ENCODE measurements at places on chromosomes 5 and 9.

DNA sequence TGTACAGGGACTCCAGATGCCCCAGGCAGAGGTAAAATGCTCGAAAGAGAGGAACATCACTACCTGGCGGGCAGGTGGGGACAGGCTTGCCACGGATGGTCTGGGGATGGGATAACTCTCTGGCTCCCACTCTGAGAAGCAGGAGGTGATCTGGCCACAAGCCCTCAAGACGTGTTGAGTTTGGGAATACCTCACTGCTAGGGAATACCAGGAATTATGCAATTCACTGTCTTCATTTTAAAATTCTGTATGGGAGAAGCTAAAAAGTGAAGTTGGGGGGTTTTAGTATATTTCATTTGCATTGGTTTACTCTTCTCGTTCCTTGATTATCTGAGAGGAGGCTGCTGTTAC is 510.4 kb downstream of the CCDC171 start:
- no peaks in the 10 kb centered on the region for H3K36me3 ChIP-seq
- DNase-seq: no peak
- H3K4me1 ChIP-seq: peaks cover 2% of the 10 kb centered on the region
- H3K27ac ChIP-seq: no peak overlapping the region
- no peak overlapping the region for H3K4me3 ChIP-seq

DNA sequence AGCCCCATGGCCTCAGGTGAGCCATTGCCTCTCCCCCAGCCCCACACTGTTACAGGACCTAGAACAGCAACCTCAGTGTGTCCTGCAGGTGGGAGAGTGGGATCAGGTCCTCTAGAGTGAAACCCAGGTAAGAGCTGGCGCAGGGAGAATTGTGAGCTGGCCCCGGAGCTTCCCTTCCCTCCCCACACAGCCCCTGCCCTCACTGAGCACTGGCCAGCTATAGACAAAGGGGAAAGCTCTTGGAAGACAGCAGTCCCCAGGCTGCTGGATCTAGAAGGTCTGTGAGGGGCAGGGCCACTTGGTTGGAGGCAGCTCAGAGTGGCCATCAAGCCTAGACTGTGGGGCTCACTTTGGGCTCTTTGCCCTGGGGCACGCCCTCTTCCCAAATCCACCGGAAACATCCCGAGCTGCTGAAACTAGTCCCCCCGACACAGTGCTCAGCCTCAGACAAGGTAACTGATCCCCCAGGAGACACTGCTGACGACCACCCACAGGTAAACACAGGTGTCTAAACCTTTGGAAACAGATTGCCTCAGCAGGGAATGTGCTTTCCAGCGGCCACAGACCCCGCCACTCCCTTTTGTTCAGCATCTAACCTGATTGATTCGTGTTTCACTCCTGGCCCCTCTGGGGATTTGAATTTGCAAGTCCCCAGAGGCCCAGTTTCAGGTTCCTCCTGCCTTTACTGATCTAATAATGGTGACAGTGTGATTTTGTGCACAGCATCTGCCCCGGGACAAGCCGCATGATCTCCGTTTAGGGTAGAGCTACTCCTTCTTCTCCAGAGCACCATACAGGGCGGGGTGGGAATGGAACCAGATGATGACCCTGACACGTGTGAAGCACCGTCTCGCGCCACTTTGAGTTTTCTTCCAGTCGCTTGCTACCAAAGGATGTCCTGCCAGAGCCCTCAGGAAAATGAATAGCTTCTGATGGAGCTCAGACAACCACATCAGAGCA is 42.2 kb upstream of the ADAMTS2 start:
- no peak for DNase-seq
- no peaks in the 10 kb centered on the region for H3K27me3 ChIP-seq
- H3K4me1 ChIP-seq: no peaks in the 10 kb centered on the region
- no peak overlapping the region for H3K27ac ChIP-seq
- no peaks in the 10 kb centered on the region for H3K36me3 ChIP-seq
- no peak overlapping the region for H3K4me3 ChIP-seq

- peaks cover 29% of the 10 kb centered on the region for H3K4me1 ChIP-seq
- H3K27ac ChIP-seq: no peak overlapping the region
- no peak overlapping the region for H3K4me3 ChIP-seq
- H3K27me3 ChIP-seq: peaks cover 23% of the 10 kb centered on the region
These were observed 57.2 kb downstream of the MEF2C start for GRCh38 chr5:88825584-88826315.

DNA sequence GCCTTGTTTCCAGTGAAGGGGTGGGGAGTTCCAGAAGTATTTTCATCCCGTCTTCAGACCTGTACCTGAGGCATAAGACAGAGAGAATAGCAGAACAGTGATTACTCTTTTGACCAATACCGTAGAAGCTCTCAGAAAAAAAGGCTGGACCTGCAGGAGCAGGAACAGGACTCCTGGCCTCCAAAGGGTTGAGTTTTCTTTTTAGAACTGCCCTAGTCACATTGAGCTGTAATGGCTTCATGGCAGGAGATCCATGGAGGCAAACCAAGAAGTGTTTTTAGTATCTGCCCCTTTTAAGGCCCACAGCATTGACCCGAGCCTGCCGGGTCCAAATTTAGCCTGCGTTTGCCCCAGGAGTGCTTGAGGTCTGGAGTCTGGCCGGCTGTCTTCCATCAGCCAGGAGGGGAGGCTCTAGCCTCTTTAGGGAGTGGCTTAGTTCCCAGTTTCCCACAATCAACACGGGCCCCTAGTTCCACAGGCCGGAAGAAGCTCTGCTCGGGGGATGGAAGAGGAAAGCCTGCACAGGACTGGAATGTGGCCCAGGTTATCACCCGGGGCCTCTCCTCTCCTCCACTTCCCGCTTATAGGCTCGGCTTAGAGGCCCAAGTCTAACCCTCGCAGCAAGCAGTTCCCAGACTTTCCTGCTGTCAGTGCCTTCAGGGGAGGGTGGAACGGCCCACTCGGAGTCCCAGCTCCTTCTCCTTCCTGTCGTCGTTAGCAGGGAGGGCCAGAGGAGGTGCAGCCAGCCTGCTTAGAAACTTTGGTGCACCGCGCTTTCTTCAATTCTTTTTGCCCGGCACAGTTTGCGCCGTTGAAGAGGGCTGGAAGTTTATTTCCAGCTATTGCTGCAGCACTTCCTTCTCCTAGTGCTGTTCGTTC is 80.7 kb downstream of the C9orf152 start:
- DNase-seq: no peak
- peak overlapping the region; percentile 65 for H3K27ac ChIP-seq
- H3K27me3 ChIP-seq: no peaks in the 10 kb centered on the region
- no peak overlapping the region for H3K4me3 ChIP-seq

DNA sequence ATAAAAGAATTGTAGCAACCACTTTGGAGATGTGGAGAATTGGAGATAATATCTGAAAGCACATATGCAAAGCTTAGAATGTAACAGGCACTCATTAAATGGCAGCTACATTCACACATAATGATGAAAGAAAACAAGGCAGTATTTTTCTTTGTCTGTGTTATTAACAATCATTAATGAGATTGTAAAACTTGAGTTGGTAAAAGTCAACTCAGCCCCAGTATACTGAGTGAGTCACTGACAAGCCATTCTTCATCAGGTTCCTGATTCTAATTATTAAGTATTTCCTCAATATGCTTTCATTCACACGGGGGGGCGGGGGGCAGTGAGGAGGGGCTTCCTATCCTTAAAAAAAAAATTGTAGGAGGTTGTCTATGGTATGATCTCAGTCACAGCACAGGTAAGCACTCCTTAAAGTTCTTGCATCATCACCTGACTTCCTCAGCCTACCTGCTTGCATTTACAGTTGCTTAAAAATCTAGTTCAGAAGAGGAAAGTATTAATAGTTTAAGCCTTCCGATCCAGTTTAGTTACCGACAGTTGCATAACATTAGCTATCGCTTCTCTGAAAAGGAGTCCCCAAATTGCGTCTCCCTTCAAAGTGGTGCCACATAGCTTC is 379.8 kb downstream of the EFNA5 start:
- no peak for DNase-seq
- no peak overlapping the region for H3K27ac ChIP-seq
- no peak overlapping the region for H3K4me3 ChIP-seq
- H3K4me1 ChIP-seq: peaks cover 28% of the 10 kb centered on the region
- H3K36me3 ChIP-seq: no peaks in the 10 kb centered on the region

GRCh38 chr5:172823840-172824362 is 10.2 kb upstream of the ERGIC1 start:
- H3K4me1 ChIP-seq: no peaks in the 10 kb centered on the region
- H3K36me3 ChIP-seq: peaks cover 5% of the 10 kb centered on the region
- no peak for DNase-seq
